GM13977 (cell line): ENCODE measurements at places on chromosomes 7 and 10.

GRCh38 chr10:79459243-79459642 is 13.8 kb upstream of the ZCCHC24 start:
- DNase-seq = no peak

DNA sequence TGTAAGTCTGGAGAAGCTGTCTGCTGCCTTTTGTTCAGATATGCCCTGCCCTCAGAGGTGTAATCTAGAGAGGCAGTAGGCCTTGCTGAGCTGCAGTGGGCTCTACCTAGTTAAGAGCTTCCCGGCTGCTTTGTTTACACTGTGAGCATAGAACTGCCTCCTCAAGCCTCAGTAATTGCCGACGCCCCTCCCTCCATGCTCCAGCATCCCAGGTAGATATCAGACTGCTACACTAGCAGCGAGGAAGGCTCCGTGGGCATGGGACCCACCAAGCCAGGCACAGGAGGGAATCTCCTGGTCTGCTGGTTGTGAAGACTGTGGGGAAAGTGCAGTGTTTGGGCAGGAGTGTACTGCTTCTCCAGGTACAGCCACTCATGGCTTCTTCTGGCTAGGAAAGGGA is 26.4 kb upstream of the CXCL12 start:
- DNase-seq = no peak

DNA sequence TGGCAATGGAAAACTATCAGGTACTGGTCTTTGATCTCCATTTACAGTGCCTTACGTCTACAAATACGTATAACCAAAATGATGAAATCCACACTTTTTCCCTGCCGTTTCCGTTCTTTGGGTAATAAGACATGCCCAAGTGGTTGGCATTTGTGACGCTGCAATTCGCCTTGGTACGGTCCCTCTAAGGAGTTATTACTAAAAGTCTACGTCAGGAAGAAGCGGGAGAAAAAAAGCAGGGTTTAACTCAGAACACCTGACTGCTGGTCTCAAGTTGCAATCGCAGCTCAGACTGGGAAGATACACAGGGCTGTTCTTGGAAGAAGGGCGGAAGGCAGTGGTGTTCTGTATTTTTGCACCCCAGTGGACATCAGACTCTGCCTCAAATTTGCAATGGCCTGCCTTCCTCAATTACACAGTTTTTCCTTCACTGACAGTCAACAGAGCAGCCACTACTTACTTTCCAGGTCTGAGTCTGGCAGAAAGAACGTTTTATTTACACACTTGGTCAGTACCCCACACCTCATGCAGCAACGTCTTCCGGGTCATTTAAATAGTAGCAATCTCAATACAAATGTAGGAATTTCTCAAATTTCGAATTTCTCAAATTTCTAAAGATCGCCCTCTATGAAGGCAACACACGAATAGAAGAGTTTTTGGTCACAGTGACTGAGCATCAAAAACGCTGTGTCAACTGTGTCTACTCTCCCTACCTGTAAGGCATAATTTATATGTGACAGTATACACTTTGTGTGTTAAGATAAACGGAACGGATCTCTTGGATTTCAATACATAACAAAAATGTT is 2.1 kb downstream of the BAIAP2L1 start:
- DNase-seq = no peak

DNA sequence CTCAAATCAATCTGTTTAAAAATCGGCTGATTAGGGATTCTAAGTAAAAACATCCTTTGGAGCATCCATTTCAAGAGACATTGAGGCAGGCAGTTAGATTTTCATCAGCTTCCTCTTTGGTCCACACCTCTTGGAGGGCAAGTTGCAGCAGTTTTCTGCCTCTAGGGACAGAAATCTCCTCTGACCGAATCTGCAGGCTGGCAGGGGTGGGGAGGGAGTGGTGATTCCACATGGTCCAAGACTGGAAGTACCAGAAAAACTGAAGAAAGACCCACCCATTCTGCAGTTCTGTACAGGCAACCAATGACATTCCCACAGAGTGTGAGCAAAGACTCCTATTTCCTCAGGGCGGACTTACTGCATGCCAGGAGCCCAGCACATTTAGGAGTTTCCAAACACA is 29.0 kb downstream of the FGFBP3 start:
- DNase-seq = no peak

DNA sequence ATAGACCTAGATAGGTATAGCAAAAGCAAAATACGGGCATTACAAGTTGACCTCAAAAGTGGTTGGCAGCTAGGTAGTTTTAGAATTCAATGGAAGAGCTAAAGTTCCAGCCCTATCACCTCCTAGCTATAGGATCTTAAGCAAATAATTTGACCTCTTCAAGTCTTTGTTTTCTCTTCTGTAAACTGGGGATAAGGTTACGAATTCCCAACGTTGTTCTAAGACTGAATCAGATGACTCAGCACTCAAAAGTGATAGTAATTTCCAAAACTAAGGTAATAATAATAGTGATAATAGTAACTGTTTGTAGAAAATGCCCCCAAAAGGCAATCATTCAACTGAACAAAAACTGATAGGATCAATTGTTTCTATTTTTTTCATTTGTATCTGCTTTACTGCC is 445.2 kb downstream of the KCNMA1 start:
- DNase-seq = no peak

DNA sequence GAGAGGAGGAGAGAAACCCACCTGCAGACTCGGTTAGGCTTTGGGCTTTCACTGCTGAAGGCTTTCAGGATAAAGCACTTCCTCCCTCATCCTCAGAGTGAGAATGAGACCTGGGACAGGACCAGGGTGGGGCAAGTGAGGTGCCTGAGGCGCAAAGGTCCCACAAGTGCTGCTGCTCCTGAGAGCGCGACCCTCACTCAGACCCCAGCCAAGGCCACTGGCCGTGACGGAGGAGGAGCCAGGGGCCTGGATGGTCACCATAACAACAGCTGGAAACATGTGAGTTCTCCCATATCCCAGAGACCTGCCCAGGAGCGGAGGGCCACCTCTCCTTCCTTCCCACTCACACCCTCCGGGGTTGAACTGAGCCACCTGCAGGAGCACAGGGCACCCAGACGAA is 46.9 kb upstream of the MKRN1 start:
- no peak for DNase-seq
